Stimulated activated CD8-positive, alpha-beta memory T cell treated with anti-CD3 and anti-CD28 coated beads, Interleukin-4, amount 100 ng/mL, for 4 hours (primary cell): ENCODE measurements at places on chromosomes 5 and 9.

DNA sequence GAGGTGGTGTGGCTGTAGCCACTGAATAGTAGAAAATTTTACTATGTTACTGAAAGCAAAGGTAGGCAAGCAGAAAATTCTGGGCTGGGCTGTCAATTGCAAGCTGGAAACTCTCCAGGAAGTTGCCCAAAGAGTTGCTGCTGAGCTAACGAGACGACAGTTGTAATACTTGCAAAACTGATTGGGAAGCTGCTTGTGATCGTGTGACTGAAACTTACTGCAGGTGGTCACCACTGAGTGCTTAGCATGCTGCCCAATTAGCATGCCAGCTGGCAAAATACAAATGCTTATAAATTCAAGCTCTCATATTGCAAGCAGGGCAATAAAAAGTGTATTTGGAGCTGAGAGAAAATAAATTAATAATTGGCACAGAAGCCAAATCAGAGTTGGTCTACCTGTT is 758.5 kb upstream of the EDIL3 start:
- no peak for DNase-seq

DNA sequence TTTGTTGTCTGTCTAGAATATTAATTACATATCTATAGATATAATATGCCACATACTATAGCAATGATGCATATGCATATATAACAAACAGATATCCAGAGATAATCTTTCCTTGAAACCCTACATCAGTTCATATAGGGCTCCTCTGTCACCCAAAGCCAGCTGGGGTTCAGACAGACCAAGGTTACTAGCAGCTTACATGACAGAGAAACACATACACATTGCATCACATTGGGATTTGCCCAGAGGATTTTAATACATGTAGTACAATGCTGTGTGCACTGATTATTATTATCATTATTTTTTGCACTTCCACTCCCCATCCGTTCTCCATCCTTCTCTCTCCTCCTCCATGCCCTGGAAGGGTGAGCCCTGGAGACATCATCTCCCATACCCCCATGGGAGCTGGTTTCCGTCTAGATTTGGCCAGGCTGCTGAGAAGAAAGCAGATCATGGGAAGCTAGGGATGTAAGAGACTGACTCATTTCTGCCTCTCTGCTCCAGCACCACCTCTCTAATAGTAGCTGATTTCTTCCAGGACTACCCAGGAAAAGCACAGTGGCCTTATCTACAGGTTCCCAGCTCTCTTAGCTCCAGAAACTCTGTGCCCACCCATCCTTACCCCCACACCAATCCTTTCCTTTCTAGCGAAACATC is 23.3 kb downstream of the FST start:
- DNase-seq = no peak

GRCh38 chr5:56346741-56347535 is 113.8 kb upstream of the ANKRD55 start:
- no peak for DNase-seq

DNA sequence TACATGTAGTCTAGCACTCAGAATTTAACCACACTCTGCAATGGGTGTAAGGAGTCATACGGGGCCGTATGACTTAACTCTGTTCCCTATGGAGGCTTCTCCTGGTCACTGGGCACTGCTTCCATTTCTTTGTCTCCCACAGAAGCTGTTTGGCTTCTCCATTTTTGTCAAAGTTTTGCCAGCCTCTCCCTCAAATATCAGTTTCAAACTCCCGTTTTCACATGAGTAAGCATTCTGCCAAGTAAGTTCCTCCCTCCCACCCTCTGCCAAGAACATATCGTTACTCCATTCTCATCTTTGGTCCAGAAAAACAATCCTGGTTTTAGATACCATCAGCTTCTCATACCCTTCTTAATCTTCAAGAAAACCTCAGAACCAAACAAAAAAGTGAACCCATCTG is 6.1 kb downstream of the AFAP1L1 start:
- no peak for DNase-seq

DNA sequence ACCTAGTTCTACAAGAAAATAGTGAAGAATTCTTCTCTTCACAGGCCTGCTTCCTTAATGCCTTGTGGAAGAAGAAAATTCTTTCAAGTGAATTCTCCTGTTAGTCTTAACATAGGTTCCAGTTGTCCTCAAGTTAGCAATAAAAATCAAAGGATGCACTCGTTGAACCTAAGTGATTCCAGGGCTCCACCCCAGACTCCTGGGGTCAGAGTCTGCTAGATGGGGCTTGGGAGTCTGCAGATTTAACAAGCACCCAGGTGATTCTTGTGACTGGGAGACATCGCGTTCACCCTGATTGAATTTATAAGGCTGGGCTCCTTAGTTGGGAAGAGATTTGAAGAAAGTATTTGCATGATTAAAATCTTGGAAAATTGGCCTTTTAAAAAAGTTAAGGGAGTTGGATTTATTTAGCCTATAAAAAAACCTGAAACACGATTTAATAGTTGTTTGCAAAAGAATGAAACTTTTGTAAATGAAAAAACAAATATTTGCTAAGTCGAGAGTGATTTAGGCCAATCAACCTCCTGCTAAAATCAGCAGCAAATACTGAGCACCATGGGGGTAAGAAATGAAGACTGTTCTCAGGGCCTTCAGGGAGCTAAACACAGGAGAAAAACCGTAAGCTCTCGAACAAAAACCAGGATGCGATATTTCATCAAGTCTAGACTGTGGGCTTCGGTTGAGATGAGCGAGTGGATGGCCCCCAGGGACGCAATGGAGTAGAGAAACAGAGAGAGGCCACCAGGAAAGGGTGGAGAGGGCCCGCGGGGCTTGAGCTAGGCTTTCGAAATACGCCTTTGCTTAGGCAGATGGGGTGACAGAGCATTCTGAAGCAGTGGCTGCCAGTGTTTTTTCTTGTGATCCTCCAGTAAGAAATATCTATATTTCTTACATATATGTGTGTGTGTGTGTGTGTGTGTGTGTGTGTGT is 86.9 kb upstream of the TTC23L start:
- no peak for DNase-seq

GRCh38 chr5:120326651-120327050 is 137.4 kb upstream of the PRR16 start:
- no peak for DNase-seq

GRCh38 chr5:96243203-96243602 is 189.8 kb downstream of the PCSK1 start:
- DNase-seq = no peak

DNA sequence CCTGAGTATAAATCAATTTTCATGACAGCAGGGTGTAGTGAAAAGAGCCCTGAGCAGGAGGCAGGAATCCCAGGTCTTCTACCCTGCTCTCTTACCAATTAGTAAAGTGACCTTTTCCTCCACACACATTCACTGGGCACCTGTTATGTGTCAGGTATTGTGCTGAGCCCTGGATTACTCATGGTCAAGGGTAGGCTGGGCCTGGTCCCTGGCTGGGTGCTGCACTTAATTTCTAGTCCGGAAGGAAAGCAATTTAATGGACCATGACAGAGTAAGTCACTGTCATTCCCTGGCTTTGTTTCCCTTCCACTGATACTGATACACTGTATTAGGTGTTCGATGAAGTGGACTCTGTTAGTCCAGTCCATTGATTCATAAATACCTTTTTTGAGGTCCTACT is 29.1 kb upstream of the BRINP1 start:
- no peak for DNase-seq

- no peak for DNase-seq
Observed at GRCh38 chr5:156043351-156043750, 283.6 kb upstream of the SGCD start.

GRCh38 chr9:3032898-3033297 is 189.0 kb upstream of the PUM3 start:
- DNase-seq = no peak

GRCh38 chr5:73229271-73229670 is 56.3 kb downstream of the TMEM174 start:
- no peak for DNase-seq
